Non-pigmented ciliary epithelial cell (primary cell): ENCODE measurements at places on chromosomes 13 and 19.

GRCh38 chr19:19458110-19458816 is 52.8 kb downstream of the GATAD2A start:
- DNase-seq, result no peak

DNA sequence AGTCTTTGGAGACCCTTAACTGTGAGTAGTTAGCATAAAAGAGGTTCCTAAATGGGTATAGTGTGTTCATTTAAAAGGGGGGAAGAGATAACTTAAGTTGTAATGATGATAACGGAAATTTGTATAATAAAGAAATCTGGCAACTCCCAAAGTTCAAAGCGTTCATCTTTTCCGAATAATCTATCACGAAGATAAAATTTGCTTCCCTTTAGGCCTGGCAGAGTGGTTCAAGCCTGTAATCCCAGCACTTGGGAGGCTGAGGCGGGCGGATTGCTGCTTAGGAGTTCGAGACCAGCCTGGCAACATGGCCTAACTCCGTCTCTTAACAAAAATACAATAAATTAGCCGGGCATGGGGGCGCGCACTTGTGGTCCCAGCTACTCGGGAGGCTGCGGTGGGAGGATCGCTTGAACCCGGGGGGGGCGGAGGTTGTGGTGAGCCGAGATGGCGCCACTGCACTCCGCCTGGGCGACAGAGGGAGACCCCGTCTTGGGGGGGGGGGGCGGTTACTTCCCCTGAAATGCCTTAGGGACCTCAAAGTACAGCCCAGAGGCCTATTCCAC is 934 bp downstream of the N4BP2L2 start:
- DNase-seq, result no peak

- DNase-seq, result peak; percentile 27
These were observed 56.6 kb downstream of the COL4A1 start for GRCh38 chr13:110250258-110250891.

GRCh38 chr19:17874758-17875135 is 3.0 kb downstream of the SLC5A5 start:
- DNase-seq, result no peak

- no peak for DNase-seq
These were observed 957.1 kb downstream of the PCDH9 start for GRCh38 chr13:66273011-66273410.

GRCh38 chr13:23365652-23366051 is 67.8 kb downstream of the SACS start:
- DNase-seq, result no peak

- no peak for DNase-seq
These were observed 9.0 kb downstream of the MIER2 start for GRCh38 chr19:335486-336066.

GRCh38 chr13:41858780-41859179 is 102.1 kb downstream of the VWA8 start:
- no peak for DNase-seq

- no peak for DNase-seq
These were observed 130.9 kb downstream of the SHISA2 start for GRCh38 chr13:25920931-25921330.

GRCh38 chr13:50794226-50794625 is 49.3 kb downstream of the DLEU7 start:
- no peak for DNase-seq

DNA sequence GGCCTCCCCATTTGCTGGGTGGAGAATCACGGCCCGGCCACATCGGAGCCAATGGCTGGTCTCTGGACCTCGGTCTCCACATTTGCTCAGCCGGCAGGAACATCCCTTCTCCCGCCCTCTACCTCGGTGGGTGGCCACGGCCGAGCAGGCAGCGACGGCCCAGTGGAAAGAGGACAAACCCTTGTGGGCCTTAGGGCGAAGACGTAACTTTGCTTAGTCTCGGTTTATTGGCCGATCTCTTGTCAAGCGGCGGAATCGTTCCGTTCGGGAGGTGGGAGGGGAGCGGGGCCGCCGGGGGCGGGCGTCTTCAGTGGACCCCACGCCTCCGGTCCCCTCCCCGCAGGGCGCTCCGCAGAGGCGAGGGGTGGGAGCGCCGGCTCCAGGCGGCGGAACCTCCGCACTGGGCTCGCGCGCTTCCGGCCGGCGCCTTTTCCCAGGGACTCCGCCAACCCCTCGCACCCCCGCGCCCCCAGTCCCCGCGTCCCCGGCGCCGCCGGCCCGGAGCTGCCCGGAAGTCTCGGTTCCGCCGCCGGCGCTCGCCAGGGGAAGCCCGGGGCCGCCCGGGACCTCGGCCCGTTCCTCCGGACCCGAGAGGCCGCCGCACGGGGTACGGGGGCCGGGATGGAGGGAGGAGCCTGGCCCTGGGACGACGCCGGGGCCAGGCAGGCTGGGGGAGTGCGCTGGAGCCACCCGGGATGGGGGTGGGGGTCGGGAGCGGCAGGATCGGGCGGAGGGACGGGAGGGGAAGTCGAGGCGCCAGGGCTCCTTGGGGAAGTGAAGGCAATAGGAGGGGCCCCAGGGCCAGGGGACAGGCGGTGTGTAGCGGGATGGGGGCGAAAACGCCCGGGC is at the start of gene ZNF580:
TSS of gene ZNF580 (plus strand) at position 426 of the 849 bp plus-strand sequence. CDS start 1,507 bp downstream, outside the sequence.
- DNase-seq, result peak; percentile 55

GRCh38 chr13:91100944-91101343 is 246.5 kb upstream of the MIR17HG start:
- DNase-seq, result no peak

DNA sequence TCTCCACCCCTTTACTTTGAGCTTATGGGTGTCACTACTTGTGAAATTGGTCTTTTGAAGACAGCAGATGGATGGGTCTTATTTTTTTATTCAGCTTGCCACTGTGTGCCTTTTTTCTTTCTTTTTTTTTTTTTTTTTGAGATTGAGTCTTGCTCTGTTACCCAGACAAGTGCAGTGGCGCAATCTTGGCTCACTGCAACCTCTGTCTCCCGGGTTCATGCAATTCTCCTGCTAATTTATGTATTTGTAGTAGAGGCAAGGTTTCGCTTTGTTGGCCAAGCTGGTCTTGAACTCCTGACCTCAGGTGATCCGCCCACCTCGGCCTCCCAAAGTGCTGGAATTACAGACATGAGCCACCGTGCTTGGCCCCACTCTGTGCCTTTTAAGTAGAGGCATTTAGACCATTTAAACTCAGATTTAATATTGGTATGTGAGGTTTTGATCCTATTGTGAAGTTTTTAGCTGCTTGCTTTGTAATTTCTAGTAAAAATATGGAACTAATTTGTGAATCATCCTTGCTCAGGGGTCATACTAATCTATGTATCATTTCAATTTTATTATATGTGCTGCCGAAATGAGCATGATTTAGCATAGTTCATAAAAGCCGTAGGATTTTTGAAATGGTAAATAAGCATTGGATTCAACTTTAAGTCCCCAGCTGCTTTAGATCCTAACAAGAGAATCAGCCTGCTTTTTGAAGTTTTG is 584.5 kb downstream of the SLITRK1 start:
- no peak for DNase-seq

- no peak for DNase-seq
These were observed 160.3 kb downstream of the ITGBL1 start for GRCh38 chr13:101612735-101613134.

- no peak for DNase-seq
These were observed 555 bp downstream of the SAMD4B start for GRCh38 chr19:39342647-39343305.

DNA sequence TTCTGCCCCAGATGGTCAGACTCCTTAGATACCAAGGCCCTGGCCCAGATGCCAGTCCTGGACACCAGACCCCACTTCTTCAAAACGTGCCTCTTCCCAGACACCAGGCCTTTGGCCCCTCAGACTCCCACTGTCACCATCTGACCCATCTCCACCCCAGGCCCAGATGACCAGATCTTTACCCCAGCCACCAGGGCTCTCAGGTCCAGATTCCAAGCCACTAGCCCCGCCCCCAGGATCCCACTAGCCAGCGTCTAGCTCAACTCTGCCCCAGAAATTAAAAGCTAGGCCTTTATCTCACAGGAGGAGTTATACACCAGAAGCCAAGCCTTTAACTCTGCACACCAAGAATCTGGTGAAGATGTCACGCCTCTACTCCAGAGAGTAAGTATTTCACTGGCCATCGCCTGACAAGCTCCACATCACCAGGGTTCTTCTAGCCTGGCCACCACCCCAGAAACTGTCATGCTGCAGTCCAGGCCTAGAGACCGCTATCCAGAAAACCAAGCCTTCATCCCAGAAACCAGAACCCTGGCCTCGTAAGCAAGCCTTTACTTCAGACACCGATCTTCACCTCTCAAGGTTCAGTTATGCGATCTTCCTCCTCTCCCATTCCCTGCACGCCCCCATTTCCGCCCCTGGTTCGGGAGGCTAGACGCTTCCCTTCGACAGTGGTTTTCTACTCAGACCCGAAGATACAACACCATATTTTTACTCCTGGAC is 595 bp downstream of the XAB2 start:
- DNase-seq, result no peak

- peak; percentile 71 for DNase-seq
These were observed 20.6 kb upstream of the TNFSF11 start for GRCh38 chr13:42553098-42554046.

- no peak for DNase-seq
These were observed 521.5 kb upstream of the SPRY2 start for GRCh38 chr13:80862456-80862855.

DNA sequence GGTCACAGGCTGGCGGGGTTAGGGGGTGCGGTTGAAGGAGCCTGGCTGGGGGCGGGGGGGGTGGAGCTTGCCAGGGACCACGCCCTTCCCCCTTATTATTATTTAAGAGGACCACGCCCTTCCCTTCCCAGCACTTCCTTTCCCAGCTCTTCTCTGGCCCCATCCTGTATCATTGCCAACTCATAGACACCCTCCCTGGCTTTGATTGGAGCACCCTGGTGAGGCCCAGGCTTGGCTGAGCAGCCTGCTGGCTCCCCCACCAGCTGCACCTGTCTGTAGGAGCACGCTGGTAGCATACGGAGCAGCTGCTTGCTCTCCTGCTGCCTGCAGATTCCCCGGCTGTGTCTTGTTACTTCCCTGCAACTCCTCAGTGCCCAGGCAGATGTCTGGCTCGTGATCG is 62.5 kb upstream of the PDX1 start:
- DNase-seq, result no peak

GRCh38 chr13:71399631-71400215 is 467.3 kb downstream of the DACH1 start:
- no peak for DNase-seq

- no peak for DNase-seq
These were observed 111.5 kb downstream of the TEX26 start for GRCh38 chr13:31043957-31044356.

DNA sequence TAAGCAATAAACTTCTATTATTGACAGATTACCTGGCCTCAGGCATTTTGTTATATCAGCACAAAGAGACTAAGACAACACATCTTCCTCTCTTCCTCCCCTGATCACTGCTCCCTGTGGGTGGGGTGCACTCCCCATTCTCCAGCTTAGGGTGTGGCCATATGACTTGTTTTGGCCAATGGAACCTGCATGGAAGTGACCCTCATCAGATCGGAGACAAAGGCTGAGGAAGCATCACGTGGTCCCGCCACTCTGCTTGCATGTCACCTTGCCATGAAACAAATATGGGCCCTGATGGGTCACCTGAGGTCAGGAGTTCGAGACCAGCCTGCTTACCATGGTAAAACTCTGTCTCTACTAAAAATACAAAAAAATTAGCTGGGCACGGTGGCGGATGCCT is 13.7 kb upstream of the CCL25 start:
- no peak for DNase-seq
